ENCODE measurements at places on chromosomes 3 and 15.
A peak's percentile ranks its signal among the peaks of the same experiment; 100 is the strongest.

DNA sequence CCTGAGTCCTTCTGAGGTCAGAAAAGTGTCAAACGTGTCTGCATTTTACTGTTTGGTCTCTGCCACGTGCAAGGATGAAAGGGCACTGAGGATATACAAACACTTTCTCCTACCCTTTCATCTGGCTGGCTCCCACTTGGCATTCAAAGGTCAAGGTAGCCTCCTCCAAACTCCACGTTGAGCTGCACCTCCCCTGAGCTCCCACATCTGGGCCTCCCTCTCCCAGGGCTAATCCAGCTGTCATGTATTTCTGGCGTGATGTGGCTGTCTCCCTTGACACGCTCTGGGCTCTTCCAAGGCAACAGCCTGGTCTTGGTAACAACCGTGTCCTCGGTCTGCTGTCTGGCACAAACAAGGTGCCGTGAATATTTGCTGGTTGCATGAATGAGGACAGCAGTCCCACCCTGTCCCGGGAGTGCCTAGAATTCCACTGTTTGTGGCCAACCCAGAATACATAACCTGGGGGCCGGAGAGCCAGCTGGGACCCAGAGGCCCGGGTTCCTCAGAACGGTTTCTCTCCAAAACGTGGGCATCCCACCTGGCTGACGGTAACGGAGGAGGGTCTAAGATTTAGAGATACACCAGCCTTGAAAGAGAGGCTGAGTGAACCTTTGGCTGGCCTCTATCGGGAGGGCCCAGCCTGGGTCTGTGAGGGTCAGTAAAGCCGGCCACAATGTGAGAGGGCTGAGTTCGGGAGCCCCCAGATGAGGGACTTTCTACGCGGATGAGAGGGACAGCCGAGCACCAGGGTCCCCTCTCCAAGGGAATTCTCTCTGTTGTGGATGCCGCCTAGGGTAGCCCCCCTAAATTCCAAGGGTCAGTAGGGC, 767 bp downstream of the GLT8D1 start:
- no peak for DNase-seq

DNA sequence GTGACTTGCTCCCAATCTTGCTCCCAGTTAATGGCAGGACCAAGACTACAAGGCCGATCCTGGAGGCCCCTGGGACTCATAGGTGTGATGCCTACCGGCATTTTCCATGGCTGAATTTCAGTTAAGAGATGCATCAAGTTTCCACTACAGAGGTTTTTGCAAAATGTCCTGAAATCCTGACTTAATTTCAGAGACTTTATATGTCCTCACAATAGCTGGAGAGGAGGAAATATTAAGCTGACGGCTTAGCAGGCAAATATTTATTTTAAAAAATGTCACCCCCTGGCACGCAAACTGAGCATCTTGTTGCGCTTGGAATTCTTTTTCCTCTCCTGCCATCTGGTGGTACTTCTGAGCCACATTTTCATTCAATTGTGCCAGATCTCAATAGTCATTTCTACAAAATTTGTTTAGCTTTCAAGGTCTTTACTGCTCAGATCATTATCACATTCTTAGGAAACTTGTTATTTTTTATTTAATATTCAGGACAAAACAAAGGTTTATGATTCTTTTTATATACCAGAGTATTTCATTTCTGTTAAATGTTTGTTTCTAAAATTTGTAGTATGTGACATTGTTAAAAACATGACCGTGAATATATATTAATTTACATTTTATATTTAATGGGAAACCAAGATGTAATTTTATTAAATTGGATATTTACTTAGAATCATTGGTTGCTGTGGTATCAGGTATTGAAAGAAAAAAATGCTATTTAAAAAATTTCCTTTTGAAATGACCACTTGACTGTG, 189.2 kb upstream of the THRB start:
- DNase-seq = no peak

- peak; percentile 31 for DNase-seq
These were observed 1.4 kb downstream of the MAPK6 start for GRCh38 chr15:52020221-52021085.

DNA sequence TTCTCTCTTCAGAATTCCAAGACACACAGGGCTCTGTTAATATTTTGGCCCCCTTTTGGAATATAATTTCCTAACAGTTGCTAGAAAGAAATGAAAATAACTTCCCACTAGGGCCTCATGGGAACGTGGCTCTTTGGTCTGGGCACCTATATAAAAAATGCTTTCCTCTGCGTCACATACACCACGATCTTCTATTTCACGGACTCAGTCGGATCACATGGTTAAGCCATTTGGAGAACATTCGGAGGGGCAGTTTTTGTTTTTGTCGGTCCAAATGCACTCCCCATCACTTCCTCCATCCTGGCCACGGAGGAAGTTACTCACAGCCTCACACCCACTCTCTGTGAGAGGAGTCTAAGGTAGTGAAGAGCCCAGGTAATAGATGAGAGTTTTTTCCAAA, 21.0 kb downstream of the TMEM44 start:
- DNase-seq = no peak

DNA sequence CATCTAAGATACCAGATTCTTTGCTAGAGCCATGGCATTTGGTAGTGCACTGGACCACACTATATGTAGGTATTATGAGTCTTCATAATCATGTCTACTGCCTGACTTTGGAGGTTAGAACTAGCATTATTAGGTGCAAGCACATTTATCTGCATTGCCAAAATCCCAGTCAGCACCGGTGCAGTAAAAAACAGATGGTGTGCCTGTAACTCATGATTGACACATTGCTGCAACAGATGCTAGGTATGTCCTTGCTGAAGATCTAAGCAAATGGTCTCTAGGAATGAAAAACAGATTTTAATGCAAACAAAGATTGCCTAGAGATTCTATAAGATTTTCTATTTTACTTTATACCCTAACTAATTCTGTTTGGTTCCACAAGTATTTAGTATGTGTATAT, 47.7 kb downstream of the MYO5A start:
- DNase-seq = peak; percentile 30

DNA sequence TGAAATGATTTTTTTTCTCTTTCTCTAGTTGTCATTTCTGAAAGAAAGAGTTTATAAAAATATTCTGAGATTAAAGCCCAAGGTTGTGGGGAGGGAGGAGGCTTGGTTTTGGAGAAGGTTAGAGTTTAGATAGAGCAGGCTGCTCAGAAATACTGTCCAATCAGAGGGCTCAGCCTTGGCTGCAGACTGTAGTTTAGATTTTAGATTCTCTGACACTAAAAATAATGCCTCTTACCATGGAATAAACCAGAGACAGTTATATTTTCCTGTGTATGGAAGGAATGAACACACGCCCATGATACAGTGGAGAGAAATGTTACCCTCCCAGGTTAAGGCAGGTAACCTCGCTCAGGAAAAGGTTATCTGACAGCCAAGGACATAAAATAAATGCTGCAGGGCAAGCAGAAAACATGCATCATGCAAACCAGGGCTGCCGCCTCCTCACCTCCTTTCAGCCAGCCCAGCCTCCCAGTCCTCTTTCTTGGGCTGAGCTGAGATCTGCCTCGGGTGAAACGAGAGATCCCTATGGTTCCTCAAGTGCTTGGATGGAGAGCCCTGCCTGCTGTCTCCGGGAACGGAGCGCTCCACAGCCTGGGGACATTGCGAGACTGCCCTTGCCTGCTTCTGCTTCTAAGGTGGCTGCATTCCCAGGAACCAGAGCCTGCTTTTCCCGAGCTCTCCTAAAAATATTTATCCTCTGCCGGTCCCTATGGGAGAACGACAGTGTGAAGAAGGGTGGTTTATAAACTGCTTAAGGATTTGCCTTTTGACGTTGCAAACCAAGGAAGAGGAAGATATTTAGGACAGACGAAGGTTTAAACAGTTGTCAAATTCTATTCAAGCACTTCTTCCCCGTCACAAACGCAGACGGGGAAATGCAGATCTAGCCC, 848 bp downstream of the NCEH1 start:
- no peak for DNase-seq

DNA sequence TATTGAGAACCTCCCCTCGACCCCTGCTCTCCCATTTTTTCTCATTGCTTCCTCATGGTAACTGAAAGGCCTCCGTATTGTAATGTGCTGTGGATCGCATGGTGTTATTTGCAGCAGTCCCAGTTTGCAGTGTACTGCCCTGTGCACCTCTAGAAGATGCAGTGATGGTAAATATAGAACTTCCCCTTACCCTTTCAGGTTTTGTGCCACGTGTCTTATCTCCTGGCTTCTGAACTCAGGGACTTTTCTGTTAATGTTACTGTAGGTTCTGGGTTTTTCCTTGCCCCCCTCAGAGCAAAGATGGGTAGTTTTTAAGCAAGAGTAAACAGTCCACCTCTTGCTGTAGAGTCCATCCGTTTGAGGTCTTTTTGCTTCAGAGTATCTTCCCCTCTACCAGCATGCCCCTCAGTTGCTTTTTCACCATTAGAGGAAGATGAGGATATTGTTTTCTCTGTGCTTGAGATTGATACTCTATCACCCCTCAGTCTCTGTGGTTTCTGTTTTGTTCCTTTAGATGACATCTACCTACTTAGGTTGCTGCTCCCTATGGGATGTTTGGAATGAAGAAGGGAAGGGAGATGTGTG, 22.4 kb downstream of the CHD2 start:
- DNase-seq = no peak

DNA sequence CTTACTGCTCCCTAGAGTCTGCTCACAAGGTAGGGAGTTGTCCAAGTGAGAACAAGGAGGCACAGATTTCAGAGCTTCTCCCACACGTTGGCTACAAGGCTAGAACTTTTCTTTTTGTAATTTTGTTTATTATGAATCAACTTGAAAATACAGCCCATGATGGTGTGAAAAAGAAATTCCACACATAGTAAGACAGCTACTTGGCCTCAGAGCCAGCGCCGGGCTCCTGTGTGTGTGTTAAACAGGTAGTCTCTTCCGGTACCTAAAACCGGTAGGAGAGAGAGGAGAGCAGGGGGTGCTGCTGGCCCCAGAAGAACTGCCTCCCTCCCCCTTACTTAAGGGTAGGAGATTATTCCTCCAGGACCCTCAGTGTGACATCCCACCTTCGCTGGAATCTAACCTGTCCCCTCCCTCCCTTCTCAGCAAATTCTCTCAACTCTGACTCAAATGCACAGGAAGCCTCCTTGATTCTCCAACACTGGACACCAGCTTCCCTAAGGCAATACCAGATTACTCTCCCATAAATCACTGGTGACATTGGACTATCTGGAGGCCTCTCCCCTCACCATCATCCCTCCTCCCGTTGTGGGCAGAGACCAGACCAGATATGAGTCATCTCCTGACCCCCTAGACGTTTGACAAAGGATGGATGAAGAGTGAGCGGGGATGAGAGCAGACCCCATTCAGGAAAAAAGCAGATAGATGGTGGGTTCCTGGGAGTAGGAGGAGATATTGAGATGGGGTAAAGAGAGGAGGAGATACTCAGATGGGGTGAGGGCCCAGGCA, 4.5 kb upstream of the IP6K1 start:
- DNase-seq = no peak
